ENCODE measurements at places on chromosomes 2 and 18. TPM values are rescaled to one million over a fixed set of nuclear protein-coding genes. Genes with fewer than 3 reads are reported as not detected.

Gene SP5
- not detected for total RNA-seq

Gene REEP1
- total RNA-seq = 15.7 TPM

Gene REG1B
- not detected for total RNA-seq

Gene RNU2-63P
- total RNA-seq = not detected

Gene IL36RN
- not detected for total RNA-seq

DNA sequence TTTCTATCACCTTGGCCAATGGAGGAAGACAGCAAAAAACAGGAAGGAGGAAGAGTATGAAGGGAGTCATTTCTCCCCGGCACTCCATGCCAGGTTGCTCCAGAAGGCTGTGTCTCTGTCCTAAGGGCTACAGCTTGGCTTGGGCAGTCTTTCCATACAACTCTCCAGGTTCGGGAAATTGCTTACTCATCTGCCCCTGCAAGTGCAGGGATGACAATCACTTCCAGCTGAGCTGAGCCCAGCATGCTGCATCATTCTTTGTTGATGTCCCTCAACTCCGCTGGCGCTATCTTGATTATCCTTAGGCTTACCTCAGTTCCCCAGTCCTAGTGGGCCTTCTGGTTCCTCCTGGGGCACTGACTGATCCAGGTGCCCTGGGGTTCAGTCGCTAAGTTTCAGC, 86.9 kb upstream of the COPS8 start:
- DNase-seq = no peak

DNA sequence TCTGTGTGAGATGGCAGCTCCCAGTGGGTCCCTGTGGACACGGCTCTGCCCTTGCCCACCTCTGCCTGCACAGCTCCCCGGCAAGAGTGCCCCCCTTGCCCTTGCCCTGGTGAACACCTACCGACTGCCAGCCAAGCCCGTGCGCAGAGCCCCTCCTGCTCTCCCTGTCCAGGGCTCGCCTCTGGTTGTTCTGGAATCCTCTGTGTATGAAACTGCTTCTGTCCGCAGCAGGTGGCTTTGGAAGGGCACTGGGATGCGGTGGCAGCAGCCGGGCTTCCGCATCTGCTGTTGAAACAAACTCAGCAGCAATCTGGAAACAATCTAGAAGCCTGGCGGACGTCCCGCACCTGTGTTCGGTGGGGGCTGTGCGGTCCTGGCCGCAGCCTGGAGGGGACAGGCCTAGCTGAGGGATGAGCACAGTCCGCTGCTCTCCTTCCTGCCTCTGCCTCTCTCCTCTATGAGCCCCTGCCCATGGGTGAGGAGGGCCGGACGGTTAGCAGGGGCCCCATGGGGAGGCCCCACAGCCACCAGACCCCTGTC, 34.0 kb upstream of the KLF11 start:
- DNase-seq = no peak

DNA sequence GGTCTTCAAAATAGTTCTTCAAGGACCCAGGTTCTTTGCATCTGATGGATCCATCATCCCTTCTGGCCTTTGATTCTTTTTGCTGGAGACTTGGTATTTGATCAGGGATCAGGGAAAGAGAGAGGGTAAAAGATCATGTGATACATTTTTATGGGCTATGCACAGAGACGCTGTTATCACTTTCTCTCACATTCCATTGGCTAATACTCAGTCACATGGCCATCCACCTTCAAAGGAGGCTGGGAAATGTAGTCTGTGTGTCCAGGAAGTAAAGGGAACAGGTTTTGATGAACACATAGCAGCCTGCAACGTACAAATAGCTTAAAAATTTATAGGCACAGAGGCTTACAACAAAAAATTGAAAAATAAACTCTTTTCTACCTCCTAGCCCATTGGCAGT, 629.6 kb upstream of the FANCL start:
- DNase-seq = no peak

GRCh38 chr2:25912851-25913695, 34.8 kb upstream of the ASXL2 start:
- no peak for DNase-seq

GRCh38 chr18:41320100-41320499, 634.9 kb upstream of the PIK3C3 start:
- DNase-seq = no peak

DNA sequence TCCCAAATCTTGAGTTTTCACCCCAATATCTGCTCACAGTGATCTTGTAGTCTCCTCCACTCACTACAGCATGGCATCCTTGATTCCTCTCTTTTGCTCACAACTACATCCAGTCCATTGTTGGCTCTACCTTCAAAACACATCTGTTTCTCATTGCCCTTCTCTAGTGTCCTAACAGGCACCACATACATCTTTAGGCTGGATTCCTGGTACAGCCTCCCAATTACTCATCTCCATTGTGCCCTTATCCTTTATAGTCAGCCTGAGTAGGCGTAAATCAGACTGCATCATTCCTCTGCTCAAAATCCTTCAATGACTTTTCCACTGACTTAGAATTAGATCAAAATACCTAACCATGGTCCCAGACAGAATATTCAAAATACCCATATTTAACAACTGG, 10.7 kb upstream of the TAF1B start:
- no peak for DNase-seq

GRCh38 chr2:232979871-232980461, 33.1 kb downstream of the NGEF start:
- no peak for DNase-seq

- no peak for DNase-seq
These were observed 4.0 kb downstream of the CYP27C1 start for GRCh38 chr2:127216095-127216494.

DNA sequence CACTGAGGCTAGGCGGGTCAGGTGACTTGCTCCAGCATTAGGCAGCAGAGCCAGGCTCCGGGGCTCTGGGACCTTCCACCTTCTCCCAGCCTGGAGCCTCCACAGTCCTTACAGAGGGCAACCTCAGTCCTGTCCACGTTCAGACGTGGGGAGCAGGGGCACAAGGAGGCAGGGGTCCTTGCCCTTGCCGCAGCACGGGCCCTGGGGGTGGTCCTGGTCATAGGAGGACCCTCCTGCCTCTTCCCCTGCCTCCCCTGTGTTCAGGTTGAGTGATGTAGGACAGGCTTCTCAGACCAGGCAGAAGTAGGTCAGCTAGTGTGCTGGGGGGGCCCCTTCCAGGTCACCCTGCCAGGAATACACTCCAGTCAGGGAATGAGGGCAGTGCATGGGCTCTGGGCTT, 5.4 kb upstream of the ARHGEF4 start:
- DNase-seq = no peak

- no peak for DNase-seq
These were observed 10.5 kb downstream of the C1QL2 start for GRCh38 chr2:119147776-119148715.

All from left cardiac atrium (tissue), 4 donors.